Posterior vena cava (tissue), 2 donors: ENCODE measurements at places on chromosomes 11 and 22. TPM values are rescaled to one million over a fixed set of nuclear protein-coding genes. Genes with fewer than 3 reads are reported as not detected.

Gene MYOD1
- total RNA-seq = not detected

Gene KDM4E
- total RNA-seq = not detected

GRCh38 chr11:131980888-131981668 is 610.7 kb downstream of the NTM start:
- DNase-seq = no peak

- peak; percentile 88 for DNase-seq
These were observed 617 bp downstream of the CSKMT start for GRCh38 chr11:62665599-62666258.

- no peak for DNase-seq
These were observed 4.2 kb downstream of the GP1BB start for GRCh38 chr22:19727310-19728150.

GRCh38 chr22:41862530-41863266 is 29.8 kb downstream of the SREBF2 start:
- no peak for DNase-seq

DNA sequence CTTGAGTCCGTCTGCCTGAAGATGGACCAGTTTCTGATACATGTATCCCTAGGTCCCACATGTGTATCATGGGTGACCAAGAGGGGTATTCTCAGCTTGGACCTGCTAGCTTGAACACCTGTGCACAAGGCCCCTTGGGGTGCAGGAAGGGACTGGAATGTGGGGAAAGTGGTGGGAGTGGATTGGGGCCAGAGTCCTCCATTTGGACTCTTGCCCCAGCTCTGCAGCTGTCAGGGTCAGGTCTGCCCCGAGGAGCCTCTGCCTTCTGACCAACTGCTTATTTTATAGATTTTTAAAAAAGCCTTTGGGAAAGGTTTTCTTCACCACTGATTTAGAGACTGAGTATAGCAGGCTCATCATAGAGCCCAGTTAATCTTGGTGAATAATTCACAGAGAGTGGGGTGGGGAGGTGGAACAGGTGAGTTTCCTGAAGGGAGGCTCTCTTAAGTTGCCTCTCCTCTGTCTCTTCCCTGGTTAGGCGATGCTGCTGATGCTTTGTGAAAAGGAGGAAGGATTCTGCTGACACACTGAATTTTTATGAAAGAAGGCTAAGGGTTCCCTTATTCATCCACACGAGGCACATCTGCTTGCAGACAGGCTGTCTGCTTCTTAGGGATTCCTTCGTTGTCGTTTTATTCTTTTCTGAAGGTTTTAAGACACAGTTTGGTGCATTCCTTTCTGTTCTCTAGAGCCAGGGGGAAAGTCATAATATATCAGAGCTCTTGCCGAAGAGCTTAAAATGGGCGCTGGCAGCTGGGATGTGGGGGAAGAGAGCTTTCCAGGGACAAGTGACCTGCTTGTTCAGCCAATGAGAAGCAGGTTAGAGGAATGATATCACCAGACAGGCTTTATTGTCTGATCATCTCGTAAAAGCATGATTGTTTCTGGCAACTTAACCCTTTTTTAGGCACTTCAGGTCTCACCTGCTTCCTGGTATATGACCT is 19.9 kb downstream of the TRIM44 start:
- DNase-seq = no peak

GRCh38 chr22:42360348-42360747 is 71.9 kb downstream of the NFAM1 start:
- DNase-seq = no peak

DNA sequence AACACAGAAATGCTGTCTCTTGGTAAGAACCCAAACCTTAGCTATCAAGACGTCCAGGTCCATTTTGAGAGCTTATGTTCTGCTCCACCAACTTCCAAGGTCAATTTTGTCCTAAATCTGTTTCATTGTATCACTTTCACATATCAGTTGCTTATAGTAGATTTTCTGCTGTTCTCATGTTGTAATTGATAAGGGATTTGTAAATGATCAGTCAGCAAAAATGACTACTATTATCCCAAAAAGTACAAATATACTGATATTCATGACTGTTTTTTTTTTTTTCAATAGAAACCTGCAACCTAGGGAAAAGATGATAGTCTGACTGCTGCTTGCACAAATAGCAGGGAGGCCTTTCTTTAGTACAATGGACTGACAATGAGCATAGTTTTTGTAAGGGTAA is 128.1 kb downstream of the ARHGAP20 start:
- no peak for DNase-seq

DNA sequence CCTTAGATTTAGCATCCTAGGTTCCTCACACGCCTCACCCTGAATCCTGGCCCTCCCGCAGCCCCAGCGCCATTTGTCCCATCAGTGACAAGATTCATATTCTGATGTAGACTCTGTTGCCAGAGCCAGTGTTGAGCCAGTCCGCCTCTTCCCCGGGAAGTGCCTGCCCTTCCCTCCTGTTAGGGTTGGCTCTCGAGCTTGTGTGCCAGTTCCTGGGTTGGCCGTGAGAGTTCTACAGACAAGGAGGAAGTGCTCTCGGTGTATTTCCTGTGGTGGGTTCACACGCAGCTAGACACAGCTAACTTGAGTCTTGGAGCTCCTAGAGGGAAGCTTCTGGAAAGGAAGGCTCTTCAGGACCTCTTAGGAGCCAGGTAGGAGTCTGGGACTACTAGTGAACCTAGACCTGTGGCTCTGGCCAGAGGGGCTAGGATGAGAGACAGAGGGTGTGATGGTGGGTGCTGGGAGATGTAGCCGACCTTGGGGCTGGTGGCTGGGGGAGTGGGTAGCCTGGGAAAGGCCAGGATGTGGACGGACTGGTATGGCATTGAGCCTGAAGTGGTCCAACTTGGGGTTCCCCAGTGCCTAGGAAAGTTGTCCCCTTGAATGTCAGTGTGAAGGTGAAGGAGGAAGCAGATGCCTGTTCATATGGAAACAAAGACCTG is at the start of gene IL18BP:
TSS of gene IL18BP (plus strand) at position 261 of the 662 bp plus-strand sequence. CDS start 1,076 bp downstream, outside the sequence.
- DNase-seq = no peak

DNA sequence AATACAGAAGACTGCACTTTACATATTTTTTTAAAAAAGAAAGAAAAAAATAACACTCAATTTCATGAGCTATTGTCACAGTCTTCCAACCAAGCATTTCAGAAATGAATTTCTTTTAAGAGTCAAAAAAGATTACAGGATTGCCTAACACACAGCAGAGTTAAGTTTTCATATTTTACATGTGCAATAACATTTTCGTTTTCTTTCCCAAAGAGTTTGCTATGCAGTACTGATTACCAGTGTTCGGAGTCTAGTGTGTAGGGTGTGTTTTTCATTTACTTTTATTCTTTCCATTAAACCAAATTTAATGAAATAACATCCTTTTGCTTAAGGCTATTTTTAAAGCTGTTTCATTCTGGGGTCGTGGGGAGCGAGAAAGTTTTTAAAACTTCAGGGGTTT is 53.2 kb downstream of the MN1 start:
- no peak for DNase-seq
